ENCODE measurements at places on chromosomes 12 and 14.

DNA sequence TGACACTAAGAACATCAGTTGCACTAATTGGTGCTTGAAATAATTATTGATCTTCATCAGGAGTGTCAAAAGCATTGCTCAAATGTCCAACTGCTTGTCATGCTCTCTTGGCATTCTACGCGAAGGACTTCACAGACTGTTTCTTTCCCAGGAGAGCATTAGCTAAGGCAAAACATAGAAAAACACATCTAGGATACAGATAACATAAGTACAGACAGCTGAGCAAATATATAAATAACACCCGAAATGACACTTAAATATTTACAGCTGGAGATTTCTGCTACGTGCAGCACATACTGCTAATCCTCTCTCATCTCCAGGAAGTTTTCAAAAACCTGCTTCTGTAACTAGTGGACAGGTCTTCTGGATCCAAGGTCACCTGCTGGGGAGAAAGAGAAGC lies 120.0 kb upstream of the PRMT8 start:
- DNase-seq: no peak

- DNase-seq: no peak
Measured at GRCh38 chr14:54387328-54387727, 9.5 kb upstream of the CDKN3 start.

DNA sequence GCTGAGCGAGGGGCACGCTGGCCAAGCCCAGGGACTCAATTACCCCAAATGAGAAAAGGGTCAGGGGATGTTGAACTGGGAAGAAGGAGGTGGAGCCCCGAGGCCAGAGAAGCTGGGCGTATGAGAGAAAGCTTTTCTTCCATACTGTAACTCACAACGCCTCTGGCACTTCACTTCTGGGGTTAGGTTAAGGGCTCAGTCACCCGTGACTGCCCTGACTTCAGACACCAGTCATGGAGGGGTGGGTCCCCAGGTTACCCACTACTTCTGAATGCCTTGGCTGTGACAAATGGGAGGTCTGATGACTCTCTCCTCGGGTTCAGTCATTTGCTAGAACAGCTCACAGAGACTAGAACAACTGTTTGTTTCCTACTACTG lies 5.5 kb upstream of the GPR132 start:
- no peak for DNase-seq

DNA sequence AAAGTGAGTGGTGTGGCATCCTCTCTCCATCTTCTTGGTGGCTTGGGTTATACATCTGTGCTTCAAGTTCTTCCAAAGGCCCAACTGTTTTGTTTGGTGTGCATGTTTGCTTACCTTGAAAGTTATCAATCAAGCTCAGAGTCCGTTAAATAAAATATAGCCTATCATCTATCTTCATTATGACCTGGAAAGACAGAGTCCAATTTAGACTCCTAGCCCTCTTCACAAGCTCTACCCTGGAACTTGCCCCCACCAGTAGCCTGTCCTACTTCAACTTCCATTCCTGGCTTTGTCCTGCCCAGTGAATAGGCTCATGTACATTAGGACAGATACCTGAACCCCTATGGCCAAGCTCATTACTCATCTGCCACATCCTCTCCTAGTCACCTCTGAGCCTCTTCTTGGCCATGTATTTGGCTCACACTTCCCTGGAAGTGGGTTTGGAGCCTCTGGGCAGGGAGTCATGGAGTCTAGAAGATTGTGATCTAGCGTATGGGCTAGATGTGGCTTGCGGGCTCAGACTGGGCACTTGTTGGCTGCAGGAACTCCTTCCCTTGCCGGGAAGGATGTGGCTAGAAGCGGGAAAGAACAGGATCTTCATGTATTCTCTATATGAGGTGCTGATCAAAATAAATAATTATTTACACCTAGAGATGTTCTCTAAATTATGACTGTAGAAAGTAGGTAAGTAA lies 6.4 kb upstream of the SSTR1 start:
- DNase-seq: no peak

GRCh38 chr12:90833228-90833627 lies 121.7 kb downstream of the CCER1 start:
- DNase-seq: no peak

DNA sequence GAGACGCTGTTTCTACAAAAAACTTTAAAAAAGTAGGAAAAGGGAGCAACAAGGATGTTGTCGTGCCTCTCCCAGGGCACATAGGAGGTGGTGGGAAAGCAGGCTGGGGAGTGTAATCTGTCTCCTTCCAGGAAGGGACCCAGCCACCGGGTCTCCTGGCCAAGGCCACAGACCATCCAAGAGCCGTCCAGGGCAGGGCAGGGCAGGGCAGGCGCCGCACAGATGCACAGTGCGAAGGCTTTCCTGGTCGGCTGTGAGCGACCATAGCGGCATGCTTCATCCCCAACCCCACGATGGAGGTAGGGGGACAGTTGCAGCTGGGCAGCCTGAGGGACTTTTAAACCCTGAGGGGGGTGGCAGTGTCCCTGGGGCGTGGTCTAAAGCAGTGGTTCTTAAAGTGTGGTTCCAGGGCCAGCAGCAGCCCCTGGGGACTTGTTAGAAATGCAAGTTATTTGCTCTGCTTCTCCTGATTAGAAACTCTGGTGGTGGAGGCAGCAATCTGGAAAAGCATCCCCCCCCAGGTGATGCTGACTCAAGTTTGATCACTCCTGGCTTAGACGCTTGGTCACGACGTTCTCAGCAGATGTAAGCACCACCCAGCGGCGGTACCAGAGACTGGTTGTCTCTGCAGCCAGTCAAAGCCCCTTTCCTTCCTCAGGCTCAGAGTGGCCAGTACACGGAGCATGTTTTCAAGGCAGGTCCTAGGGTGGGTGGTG lies 197.4 kb upstream of the PRMT8 start:
- no peak for DNase-seq

GRCh38 chr12:57242691-57243454 lies 8.1 kb downstream of the STAC3 start:
- peak; percentile 71 for DNase-seq

- no peak for DNase-seq
Measured at GRCh38 chr12:57229046-57229633, 371 bp upstream of the SHMT2 start.

- no peak for DNase-seq
Measured at GRCh38 chr12:115194857-115195256, 510.9 kb upstream of the TBX3 start.

DNA sequence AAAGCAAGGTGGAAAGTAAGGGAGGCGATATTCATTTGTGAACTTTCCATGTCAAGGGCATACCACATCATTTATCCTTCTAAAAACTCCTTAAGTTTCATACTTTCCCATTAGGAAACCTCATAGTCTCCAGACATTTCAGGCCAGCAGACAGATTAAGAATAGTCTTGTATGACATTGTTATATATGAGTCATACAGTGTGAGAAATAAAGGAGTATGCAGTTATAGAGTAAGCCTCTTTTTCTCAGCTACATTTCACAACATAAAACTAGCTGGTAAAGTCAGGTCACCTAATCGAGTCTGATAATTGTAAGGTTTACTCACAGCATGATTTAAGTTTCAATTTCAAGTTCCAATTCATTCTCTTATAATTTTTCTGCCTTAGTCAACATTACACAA lies 164.3 kb downstream of the GRIP1 start:
- no peak for DNase-seq

GRCh38 chr14:64806862-64807495 lies 72.7 kb downstream of the SPTB start:
- no peak for DNase-seq

DNA sequence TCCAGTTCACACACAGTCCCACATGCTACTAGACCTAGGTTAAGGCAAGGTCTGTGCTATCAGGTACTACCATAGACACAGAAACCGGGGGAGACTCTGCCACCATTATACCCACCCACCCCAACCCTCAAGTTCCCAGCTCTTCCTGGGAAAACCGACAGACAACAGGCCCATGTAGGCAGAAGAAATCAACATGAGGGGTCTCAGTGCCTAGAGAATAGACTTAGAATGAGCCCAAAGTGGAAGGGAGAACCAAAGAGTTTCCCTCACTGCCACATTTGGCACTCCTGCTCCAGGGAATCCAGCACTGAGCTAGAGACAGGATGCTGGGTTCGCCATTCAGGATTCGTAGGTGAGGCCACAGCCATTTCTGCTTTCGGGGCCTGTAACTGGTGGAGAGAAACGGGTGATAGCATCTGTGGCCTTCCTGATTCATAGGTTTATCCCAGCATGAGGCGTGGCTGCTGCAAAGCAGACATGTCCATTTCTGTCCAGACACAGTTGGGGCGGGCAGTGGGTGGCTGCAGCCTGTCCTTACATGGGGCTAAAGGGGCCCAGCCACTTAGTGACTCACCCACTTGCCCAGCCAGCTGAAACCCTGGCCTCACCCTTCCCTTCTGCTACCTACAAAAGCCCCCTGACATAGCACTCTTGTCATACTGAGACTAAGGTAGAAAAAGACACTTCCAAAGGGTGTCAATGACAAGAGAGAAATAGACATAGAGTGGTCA lies 69.4 kb downstream of the IRF2BPL start:
- no peak for DNase-seq

DNA sequence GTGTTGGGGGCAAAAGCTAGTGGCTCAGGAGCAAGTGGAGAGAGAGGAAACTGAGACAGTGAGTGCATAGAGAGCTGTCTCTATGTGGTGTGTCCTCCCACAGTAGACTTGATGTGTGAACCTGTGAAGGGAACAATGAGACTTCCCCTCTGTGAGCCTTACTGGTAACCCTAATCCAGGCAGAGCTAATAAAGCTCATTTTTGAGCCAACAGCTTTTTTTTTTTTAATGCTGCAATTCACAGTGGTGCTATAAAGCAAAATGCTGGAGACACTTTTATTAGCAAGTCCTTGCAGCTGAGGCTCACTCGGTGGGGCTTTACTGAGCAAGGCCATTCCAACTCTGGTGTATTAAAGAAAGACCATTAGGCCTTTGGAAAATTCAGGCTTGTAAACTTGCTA lies 26.9 kb downstream of the FBXW8 start:
- DNase-seq: no peak

- no peak for DNase-seq
Measured at GRCh38 chr12:94122591-94122990, 25.8 kb upstream of the PLXNC1 start.

- no peak for DNase-seq
Measured at GRCh38 chr12:107287436-107288413, 194.4 kb upstream of the CRY1 start.

GRCh38 chr14:97788364-97788763 lies 991.2 kb downstream of the VRK1 start:
- DNase-seq: no peak

DNA sequence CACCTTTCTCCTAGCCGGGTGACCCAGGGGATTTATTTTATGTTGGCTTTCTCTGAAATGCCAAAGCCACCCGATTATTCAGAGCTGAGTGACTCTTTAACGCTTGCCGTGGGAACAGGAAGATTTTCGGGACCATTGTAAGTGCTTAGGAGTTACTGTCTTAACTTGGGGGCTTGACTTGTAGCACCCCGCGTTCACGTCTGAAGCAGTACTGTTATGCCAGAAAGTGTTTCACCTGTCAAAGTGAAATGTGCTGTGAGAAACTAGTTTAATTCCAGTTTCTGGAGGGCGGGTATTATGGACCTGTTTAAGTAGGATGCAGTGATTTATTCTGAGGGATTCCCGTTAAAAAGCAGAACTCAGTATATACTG lies 218 bp downstream of the LYSET start:
- DNase-seq: no peak

- DNase-seq: no peak
Measured at GRCh38 chr12:9721394-9722092, 11.4 kb downstream of the CLECL1 start.

- DNase-seq: no peak
Measured at GRCh38 chr14:99325591-99325990, 53.6 kb upstream of the BCL11B start.

GRCh38 chr14:21066882-21067502 lies 3.1 kb upstream of the ARHGEF40 start:
- DNase-seq: no peak

DNA sequence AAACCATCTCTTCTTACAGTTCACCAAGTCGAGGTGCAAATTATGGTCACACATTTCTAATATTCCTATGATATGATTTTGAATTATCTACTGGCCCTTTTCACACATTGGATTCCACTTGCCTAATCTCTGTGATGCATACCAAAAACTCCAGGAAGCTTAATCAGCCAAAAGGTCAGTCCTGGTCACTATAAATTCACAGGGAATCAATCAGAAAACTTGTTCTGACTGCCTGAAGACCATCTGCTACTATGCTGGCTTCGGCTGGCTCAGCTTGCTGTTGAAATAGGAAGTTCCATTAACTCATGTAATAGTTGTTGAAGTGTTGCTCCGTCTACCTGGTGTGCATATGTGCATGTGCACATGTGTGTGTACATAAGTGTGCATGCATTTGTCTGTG lies 142.8 kb upstream of the FLRT2 start:
- DNase-seq: no peak

DNA sequence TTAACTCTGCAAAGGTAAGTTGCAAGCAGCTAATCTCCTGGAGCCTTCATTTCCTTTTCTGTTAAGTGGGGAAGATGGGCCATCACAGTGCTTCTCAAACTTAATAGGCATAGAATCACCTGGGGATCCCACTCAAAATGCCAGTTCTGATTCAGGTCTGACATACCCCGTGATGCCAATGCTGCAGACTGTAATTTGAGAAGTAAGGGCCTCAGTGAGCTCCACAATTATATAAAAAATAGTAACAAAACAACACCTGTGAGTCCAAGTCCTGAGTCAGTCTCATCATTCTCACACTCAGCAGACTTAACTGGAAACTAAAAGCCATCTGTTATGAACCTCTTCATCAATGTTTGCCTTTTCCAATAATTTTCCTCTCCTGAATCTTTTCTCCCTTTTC lies 10.8 kb upstream of the PSMA6 start:
- DNase-seq: no peak

DNA sequence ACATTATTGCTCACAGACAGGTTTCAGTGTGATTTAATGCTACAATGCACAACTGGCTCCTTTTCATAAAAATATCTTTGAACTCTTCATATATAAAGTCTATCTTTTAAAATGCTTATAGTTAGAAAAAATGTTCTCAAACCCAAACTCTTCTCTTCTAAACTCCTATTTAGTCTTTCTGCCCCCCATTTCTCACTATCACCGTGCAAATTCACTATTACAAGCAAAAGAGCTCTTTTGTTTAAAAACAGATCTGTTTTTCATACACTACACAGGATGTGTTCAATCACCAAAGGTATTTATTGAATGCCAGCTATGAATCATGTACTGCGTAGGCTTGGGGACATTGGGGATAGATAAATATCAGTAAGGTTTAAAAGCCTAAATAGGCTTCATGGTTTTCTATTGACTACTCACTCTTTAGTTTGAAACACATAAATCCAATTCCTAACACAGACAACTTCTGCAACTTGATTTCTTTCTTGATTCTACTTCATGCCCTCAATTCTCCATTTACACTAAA lies 692.3 kb downstream of the C12orf50 start:
- no peak for DNase-seq

GRCh38 chr12:117334051-117334450 lies 27.4 kb downstream of the NOS1 start:
- no peak for DNase-seq

DNA sequence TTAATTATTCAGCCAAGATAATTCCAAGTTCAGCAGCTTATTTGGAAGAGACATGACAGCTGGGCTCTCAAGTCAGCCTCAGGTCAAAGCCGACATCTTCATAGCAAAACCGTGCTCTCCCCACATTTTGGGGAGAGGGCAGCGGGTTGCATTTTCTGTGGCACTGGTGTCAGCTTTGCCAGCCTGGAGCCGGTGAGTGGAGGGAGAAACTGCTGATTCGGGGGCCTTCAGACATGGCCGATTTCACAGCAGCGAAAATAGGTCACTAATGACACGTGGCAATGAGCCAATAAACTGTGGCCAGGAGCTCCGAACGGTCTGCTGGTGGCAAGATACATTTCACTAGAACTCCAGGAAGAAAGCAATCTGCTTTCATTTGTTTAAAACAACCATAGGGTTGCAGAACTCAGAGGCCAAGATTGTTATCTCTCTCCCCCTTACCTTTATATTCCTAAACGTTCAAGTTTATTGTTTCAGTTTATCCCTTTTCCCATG lies 173.2 kb downstream of the CAND1 start:
- peak; percentile 64 for DNase-seq

Data from DMS 273 treated with DMSO at 0.1 percent for 48 hours (cell line).